ENCODE measurements at places on chromosomes 5 and 9.

GRCh38 chr5:146734936-146735577 lies 143.5 kb downstream of the PPP2R2B start:
- DNase-seq: no peak

GRCh38 chr5:60685700-60686099 lies 14.3 kb downstream of the DEPDC1B start:
- no peak for DNase-seq

DNA sequence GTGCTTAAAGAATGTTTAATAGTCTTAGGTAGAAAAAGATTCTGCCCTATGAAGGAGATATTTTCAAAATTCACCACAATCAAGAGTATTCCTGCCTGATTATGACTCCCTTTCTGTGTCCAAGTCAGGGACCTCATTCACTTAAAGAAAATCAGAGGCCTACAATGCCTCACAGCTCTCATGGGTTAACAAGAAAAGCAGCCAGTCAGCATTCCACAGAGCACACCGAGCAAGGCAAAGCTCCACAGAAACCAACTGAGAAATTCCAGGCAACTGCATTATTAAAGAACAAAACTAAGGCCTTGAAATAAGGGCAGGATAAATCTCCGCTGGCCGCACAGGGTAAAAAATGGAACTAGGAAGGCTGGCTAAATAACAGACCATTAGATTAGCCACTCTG lies 161.1 kb downstream of the TARS1 start:
- no peak for DNase-seq

- DNase-seq: no peak
These were observed 140.5 kb upstream of the COL5A1 start for GRCh38 chr9:134500931-134501760.

GRCh38 chr5:80302636-80303035 lies 17.2 kb upstream of the SPZ1 start:
- DNase-seq: no peak

GRCh38 chr9:111720174-111720573 lies 58.8 kb downstream of the GNG10 start:
- no peak for DNase-seq

All from stimulated activated CD4-positive, alpha-beta T cell treated with anti-CD3 and anti-CD28 coated beads, Interleukin-1b, Interleukin-23, amount 100 ng/mL, for 48 hours (primary cell).